ENCODE measurements at places on chromosomes 1 and 21.

DNA sequence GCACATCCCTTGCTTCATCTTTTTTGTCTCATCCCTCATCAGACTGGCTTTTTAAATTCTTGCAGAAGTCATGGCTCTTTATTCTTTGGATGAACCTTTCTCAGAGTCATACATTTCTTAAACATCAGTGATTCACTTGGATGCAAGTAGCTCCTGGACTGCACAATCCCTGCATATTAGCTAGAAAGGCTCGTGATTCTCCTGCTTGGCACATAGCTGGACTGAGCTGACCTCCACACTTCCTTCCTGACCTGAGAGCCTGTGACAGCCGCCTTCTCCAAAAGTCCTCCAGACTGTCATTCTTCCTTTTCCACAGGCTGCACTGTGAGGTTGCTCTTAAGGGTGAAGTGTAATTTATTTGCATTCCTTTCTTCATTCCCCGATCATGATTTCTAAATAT lies 109.4 kb downstream of the RGL1 start:
- no peak for DNase-seq

- DNase-seq: no peak
Measured at GRCh38 chr1:42209526-42210251, 45.1 kb upstream of the GUCA2A start.

DNA sequence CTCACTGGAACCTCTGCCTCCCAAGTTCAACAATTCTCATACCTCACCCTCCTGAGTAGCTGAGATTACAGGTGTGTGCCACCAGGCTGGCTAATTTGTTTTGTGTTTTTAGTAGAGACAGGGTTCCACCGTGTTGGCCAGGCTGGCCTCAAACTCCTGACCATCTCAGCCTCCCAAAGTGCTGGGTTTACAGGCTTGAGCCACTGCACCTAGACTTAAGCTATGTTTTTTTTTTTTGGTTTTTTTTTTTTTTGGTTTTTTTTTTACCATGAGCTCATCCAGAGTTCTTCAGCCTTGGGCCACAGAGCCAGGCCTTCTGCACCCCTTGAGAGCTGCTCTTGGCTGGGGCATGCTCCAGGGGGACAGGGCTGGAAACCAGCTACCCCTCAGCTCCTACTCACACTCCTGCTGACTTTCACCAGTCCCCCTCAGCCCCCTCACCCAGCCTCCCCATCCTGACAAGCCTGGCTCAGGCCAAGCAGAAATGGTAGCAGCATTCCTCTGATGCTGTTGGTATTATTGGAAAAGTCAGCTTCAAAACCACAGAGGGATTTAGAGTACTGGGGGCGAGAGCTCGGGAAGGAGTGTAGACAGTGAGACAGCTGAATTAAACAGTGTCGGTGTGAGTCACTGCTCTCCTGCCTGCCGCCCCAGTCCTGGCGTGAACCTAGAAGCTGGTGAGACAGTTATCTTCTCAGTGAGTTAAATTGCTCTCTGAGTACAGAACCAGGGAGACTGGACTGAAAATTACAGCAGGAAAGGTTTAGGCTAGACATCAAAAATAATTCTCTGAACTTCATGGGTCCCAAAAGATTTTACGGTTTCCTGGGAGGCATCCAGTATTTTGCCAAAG lies 63.7 kb downstream of the NAV1 start:
- no peak for DNase-seq

GRCh38 chr1:230487773-230488428 lies 61.8 kb upstream of the PGBD5 start:
- DNase-seq: no peak

- DNase-seq: no peak
Measured at GRCh38 chr1:18479454-18479853, 1.3 kb upstream of the KLHDC7A start.

GRCh38 chr1:24901791-24902470 lies 28.1 kb downstream of the RUNX3 start:
- no peak for DNase-seq

GRCh38 chr1:26191739-26192138 lies 1.3 kb downstream of the CATSPER4 start:
- no peak for DNase-seq

GRCh38 chr1:109306832-109307273 lies at the start of gene MYBPHL:
TSS of gene MYBPHL (minus strand) at chr1:109307011. CDS start at chr1:109306991, 20 bp downstream.
- DNase-seq: no peak

GRCh38 chr1:117613249-117613968 lies 7.6 kb downstream of the TENT5C start:
- DNase-seq: no peak

GRCh38 chr1:217847643-217848042 lies 216.5 kb downstream of the SPATA17 start:
- DNase-seq: no peak

- DNase-seq: no peak
Measured at GRCh38 chr1:74811436-74812179, 78.7 kb downstream of the TYW3 start.

GRCh38 chr1:245039196-245039595 lies 115.6 kb upstream of the KIF26B start:
- no peak for DNase-seq

GRCh38 chr1:24484199-24484598 lies 18.4 kb upstream of the RCAN3 start:
- DNase-seq: no peak

GRCh38 chr21:15667010-15667409 lies 62.8 kb upstream of the USP25 start:
- no peak for DNase-seq

- no peak for DNase-seq
Measured at GRCh38 chr1:231631717-231632116, 5.1 kb downstream of the DISC1 start.

DNA sequence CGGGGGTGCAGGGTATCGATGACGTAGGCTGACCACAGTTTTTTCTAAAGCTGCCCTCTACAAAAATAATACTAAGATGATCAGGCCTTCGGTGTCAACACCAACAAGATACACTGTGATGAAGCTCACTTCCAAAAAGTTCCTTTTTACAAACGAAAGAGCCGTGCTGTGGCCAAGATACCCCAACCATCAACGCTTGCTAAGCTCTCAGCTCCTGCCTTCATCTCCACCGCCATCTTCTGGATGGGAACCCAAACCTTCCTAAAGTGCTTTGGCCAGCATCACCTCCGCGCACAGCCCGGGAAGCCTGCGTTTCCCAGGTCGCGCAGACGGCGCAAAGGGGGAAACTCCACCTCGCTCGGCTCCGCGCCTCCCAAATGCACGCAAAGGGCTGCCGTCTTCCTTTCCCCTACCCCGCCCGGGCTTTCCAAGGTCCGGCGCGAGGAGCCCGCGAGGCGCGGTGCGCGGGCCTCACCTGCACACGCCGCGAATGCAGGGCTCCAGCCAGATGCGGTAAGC lies 541 bp downstream of the USP48 start:
- DNase-seq: no peak

GRCh38 chr1:32772281-32773017 lies 44.7 kb downstream of the YARS1 start:
- DNase-seq: no peak

- DNase-seq: no peak
Measured at GRCh38 chr1:240098534-240098933, 6.9 kb downstream of the FMN2 start.

DNA sequence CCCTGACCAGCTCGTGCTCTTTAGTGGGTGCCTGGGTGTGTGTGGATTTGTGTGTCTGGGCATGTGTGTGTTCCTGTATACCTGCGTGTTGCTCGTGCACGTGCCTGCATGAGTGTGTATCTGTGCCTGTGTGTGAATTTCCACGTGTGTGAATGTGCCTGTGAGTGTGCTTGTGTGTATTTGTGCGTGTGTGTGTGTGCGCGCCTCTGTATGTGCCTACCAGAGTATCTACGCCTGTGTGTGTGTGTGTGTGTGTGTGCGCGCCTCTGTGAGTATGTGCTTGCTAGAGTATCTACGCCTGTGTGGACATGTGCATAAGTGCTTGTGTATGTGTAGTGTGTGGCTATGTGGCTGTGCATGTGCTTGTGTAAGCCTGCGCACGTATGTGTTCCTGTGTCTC lies 691 bp upstream of the SELENBP1 start:
- no peak for DNase-seq

GRCh38 chr1:234647245-234647644 lies 37.3 kb upstream of the IRF2BP2 start:
- DNase-seq: no peak

DNA sequence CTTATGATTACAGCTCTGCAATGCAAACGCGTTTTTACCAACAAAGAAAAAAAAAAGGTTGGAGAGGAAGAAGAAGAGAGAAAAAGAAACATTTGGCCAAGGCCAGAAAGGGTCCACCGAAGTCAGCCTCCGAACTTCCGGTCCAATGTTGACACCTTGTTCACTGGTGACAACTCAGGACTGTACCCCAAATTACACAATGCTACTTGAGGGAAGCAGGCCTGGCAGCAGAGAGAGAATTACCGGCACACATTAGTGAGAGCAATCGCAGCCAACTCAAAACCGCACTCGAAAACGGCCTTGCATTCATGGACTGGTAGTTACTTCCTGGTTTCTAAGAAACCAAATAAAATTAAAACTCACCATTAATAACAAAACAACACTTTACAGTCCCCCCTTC lies 652.5 kb downstream of the KIF26B start:
- no peak for DNase-seq

- no peak for DNase-seq
Measured at GRCh38 chr1:22383526-22384294, 67.9 kb upstream of the ZBTB40 start.

- DNase-seq: no peak
Measured at GRCh38 chr1:228206582-228207351, 1.1 kb upstream of the OBSCN start.

DNA sequence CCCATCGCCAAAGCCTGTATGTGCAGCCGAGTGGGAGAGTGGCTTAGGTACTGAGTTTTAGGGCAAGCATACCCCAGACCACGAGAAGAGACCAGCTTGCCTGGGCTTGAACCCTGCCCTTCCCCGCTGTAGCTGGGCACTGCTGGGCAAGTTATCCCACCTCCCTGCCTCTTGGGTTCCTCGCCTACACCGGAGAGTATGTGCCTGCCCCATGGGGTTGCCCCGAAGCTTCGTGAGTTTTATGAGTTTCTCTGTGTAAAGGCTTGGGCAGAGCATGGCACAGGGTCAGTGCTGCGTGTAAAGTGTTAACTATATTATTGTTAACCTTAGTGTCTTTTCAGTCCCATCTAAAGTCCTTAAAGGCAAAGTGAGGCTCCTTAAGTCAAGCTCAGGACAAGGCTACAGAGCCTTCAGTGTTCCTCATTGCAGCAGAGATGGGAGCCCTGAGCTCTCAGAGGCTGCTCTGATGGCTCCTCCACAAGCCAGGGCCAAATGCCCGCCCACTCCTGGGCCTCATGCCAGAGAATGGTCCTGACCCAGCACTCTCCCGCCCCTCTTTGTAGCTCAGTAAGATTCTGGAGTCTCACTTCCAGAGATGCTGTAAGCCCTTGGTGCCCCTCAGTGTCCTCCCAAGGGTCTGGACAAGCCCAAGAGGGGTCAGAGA lies 37.0 kb upstream of the KCNA10 start:
- DNase-seq: no peak

DNA sequence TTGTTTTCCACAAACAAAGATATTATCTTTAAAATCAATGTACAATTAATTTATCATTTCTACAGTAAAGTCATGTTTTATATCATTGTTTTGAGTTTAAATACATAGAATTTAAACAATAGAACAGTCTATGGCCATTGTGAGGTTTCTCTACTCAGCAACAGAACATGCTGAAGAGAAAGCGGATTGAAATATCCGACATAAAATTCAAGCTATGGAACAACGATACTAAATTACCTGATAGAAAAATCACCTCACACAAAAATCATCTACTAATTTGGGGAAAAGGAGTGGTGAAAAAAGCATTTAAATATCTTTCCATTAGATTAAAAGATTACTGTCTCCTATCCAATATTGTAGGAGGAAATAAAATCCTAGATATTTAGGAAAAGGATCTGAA lies 12.6 kb downstream of the CDKN2C start:
- no peak for DNase-seq

- DNase-seq: no peak
Measured at GRCh38 chr21:16752475-16752857, 760.4 kb upstream of the CXADR start.

DNA sequence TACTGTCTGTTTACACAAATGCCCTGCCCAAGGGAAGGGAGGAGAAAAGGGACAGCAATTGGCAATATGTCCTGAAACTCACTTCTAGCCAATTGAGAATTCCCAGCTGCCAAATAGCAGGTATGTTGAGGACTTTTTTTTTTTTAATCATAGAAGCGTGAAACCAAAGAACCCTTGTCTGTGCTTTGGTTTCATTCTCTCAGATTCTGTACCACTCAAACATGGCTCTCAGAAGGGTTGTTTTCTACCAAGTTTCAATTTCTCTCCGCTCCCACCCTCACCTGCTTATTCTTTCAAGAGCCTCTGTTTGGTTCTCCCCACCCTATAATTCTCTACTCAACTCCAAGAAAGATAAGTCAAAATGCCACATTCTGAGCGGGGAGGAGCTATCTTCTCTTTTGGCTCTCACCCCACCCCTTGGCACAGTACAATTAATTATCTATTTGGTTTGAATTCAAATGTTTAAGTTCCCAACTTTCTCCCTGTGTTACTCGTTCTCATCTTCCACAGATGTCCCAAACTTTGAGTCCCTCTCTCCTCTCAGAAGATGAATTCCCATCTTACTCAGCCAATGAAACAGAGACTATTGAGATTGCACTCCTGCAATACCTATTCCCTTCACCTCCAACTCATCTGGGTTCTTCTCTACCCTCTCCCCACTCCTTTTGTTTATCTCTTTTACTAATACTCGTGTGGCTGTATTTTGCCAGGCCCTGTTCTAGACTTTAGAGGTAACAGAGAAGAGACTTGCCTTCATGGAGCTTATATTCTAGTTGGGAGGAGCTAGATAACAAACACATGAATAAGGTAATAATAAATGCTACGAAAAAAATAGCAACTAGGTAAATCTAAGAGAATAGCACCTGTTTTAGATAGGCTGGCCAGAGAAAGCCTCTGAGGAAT lies 3.9 kb upstream of the TP53BP2 start:
- DNase-seq: no peak

- DNase-seq: no peak
Measured at GRCh38 chr1:216805233-216805632, 82.0 kb upstream of the ESRRG start.
